ENCODE measurements at places on chromosomes 1 and 21.

DNA sequence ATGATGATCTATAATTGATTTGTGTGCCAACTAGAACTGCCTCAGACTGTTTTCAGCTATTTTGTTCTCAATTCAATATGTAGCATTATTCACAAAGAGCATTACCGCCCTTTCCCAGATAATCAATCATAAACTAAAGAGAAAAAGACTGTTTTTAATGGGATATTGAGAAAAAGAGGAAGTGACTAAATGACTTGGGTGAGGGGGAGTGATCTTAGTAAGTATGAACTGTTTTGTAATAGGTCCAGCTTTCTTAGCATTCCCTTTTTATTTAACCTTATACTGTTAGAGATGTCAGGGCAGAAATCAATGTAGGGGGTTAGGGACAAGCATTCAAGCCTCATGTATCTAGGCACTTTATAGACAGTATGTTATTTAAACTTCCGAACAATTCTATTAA, 157.8 kb upstream of the DPYD start:
- no peak for DNase-seq

DNA sequence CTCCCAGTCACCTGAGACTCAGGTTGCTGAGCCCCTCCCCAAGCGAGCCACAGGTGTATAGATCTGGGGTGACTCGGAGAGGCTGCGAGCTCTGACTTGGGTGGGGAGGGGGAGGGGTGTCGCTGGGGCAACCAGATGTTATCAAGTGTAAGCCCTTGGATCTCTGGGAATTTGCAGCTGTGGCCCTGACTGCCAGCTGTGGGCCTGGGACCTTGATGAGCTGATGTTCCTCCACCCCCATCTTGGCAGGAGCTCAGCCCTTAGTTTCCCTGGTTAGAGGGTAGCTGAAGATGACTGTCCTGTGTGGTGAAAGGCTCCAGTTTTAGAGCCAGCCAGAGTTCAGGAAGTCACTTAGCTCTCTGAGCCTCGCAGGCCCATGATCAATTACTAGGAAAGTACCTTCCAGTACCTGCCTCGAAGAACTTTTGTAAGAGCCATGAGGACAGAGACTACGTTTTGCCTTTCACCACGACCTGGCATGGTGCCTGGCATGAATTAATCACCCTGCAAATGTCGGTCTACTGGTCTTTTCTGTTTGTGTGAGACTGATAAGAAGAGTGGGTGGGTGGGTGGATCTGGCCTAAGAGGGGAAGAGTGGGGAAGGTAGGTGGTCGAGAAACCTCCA, 55.8 kb downstream of the YARS1 start:
- no peak for DNase-seq

DNA sequence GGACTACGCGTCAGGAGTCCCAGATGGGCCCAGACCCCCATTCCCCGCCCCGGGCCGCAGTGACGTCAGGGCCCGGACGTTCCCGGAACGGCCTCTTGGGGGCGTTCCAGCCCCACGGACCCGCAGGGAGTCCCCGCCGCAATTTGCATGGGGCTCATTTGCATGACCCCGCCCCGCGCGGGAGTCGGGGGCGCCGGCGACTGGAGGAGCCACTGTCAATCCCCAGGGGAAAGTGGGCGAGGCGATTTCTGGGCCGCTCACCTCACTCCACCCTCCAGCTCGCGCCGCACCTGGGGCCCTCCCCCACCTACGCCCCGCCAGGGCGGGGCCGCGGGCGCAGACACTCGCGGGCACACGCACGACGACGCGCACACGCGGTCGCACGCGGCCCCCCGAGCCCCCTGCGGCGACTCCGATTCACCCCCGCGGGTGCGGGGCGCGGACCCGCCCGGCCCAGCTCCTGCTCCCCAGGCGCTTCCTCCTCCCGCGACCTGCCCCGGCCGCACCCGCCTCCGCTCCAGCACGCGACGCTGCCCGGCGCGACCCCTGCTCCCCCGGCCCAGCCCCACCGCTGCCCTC, 13.2 kb downstream of the AGRN start:
- DNase-seq, result peak; percentile 99

- DNase-seq, result no peak
These were observed 4.4 kb downstream of the CLCA4 start for GRCh38 chr1:86551305-86551704.

- no peak for DNase-seq
These were observed 1147.2 kb upstream of the ADGRL4 start for GRCh38 chr1:80153762-80154161.

- DNase-seq, result peak; percentile 37
These were observed at the start of gene VANGL2 for GRCh38 chr1:160400223-160400645. Gene VANGL2, plus strand, starts transcription at chr1:160400564. Its CDS starts 15,274 bp downstream, at chr1:160415838.

GRCh38 chr1:43427941-43428340, 25.8 kb downstream of the HYI start:
- DNase-seq, result no peak

DNA sequence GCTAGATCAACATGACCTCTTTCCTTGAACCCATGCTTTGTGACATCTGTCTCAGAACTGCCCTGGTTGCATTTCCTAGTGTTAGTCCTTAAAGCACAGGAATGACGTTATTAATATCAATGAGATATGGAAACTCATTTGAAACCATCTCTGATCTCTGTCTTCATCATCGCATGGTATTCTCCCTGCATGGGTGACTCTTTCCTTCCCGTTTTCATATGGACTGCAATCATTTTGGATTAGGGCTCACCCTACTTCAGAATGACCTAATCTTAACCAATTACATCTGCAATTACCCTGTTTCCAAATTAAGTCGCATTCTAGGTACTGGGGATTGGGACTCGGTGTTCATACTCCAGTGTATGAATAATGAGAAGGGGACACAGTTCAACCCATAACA, 41.7 kb upstream of the DISC1 start:
- no peak for DNase-seq

DNA sequence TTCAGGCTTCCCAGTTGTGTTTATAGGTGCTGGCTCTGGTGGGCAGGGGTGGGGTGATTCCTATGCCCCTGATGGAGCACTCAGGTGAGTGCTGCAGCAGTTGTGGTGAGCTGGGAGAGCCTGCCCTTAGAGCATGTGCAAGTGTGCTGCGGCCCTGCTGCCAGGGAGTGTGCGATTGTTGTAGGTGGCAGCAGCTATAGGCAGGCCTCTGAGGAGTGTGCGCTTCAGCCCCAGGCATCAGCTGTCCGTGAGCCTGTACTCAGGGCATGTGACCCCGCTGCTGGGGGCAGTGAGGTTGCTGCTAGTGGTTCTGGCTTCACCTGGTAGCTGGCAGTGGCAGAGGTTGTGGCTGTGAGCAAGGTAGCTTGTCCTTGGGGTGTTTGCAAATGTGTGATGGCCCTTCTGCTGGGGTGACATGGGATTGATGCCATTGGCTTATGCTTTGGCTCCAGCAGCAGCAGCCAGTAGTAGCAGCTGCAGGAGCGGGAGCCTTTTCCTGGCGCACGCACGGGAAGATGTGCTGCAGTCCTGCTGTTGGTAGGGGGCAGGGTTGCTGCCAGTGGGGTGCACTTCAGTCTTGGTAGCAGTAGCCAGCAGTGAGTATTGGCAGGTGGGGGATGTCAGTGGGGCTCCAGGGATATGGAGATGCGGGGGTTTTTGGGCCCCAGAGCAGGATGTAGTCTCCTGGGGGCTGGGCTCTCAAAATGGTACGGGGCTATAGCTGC, 37.7 kb downstream of the SYCP1 start:
- no peak for DNase-seq

DNA sequence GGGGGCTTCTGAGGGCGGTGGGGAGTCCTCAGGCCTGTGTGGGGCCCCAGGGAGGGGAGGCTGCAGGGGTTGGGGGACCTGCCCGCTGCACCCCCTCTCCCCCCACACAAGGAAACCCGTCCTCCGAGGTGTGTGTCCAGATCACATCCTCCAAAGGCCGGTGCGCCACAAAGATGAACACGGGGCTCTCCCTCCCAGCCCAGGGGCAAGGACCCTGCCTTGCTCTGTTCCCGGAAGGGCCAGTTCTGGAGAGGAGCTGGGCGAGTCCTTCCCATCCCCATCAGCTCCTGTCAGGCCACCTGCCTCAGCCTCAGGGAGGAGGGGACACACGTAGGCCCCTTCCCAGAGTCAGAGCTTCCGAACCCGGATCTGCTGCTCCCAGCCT, 2.5 kb upstream of the TTLL10 start:
- no peak for DNase-seq

GRCh38 chr1:165387505-165387904, 31.0 kb upstream of the LMX1A start:
- no peak for DNase-seq

GRCh38 chr21:37072274-37072987, 440 bp downstream of the PIGP start:
- DNase-seq, result no peak

DNA sequence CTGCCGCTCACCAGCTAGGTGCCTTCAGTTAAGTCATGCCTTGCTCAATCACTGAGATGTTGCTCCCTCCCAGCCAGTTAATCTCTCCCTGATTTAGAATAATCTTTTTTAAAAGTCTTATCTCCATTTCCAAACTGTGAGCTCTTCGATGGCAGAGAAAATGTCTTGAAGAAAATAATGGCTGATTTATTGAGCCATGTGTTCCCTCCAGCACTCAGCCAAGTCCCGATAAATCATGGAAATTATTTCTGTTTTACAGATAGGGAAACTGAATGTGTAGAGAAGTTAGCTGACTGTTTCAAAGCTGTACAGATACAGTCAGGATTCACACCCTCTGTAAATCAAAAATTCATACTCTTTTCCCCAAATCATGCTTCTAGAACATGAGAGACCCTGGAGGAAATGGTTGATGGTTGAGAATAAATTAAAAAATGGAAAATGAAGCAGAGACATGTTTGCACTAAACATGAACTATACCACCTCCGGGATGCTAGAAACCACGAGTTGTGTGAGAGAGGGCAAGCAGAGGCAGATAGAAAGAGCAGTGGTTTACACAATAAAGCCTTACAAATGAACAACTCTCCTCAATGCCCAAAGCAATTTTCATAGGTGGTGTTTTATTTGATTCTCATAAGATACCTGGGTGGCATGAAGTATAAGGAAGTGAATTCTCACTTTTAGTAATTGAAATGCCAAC, 376.4 kb downstream of the PLPP3 start:
- no peak for DNase-seq

DNA sequence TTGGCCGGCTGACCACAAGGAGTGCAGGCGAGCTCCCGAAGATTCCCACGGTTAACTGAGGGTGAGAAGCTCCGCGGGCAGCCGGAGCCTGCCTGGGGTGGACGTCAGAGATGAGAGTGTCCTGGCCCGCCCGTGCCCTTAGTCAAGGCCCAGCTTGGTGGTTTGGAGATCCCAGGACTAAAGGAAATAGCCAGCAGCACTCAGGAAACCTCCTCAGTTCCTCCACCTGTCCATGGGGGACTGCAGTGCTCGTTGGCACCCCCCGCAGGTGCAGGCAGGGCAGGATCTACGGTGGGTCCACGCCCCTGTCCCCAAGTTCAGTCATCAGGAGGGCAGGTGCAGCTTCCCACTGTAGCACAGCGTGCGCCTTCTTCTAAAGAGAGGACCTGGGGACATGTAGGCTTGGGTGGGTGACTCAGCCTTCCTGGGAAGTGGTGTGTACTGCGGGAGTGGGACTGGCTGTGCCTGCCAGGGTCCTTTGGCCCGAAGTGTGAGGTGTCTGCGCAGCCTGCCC, 32.5 kb downstream of the SLX9 start:
- no peak for DNase-seq

GRCh38 chr1:64745986-64746940, 1.4 kb downstream of the RAVER2 start:
- DNase-seq, result peak; percentile 40

DNA sequence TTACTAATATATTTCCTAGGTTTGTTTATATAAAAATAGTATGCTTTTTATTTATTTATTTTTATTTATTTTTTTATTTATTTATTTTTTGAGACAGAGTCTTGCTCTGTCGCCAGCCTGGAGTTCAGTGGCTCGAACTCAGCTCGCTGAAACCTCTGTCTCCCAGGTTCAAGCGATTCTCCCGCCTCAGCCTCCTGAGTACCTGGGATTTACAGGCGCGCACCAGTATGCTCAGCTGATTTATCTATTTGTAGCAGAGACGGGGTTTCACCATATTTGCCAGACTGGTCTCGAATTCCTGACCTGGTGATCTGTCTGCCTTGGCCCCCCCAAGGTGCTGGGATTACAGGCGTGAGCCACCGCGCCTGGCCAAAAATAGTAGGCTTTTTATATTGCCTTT, 33.2 kb downstream of the BRINP3 start:
- DNase-seq, result no peak

GRCh38 chr1:51299981-51300670, 30.2 kb downstream of the TTC39A start:
- DNase-seq, result no peak

GRCh38 chr21:28337315-28337714, 655.4 kb downstream of the LTN1 start:
- peak; percentile 37 for DNase-seq

- DNase-seq, result no peak
These were observed 186.5 kb upstream of the CTTNBP2NL start for GRCh38 chr1:112209493-112209892.

GRCh38 chr1:172976222-172977041, 74.3 kb downstream of the TNFSF18 start:
- no peak for DNase-seq

DNA sequence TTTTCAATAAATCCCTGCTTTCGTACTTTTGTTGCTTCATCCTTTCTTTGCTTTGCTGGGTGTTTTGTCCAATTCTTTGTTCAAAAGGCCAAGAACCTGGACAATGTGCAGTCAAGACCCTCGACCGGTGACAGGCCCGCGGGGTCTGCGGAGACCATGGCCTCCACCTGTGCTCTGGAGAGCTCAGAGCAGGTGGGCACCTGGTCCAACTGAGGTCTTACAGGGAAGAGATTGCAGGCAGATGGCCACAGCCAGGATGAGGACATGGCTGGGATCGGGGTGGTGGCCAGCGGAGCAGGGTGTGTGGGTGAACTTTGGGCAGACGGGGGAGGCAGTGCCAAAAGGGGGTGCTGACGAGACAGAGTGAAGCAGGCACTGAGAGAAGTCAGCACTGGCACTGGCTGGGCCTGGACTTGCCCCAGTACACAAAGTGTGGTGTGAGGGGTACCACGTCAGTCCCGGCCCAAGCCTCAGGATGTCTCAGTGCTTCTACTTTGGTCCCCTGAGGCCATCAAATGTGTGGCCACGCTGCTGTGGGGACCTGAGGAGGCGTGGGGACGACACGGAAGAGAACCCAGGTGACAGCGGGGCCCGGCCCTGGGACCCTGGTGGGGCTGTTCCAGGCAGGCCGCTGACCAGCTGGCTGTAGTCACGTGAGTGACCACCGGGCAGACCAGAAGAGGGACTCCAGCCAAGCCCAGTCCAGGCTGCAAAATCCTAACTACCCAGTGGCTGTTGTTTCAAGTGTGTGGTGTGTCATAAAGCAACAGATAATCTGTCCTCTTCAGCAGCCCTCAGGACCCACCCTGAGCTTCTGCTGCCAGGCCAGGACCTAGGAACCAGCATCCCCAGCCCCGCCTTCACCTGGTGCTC, 10.4 kb upstream of the CCDC27 start:
- DNase-seq, result no peak

DNA sequence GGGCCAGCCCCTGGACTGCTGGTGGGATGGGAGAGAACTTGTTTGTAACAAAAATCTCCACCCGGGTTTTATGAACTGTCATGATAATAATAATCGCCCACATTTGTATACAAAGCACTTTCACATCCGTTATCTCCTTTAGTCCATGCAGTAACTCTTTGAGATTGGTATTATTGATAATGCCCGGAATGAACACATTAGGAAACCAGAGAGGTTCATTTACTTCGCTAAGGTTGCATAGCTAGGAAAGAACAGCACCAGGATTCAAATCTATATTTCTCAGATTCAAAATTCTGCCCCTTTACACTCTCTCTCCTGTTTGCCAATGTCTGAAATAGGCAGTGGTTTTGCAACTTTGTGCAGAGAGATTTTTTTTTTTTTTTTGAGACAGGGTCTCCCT, 131.4 kb downstream of the FOXD2 start:
- DNase-seq, result no peak

- no peak for DNase-seq
These were observed 9.6 kb downstream of the CAMK2N1 start for GRCh38 chr1:20476265-20477038.
